ENCODE measurements at places on chromosomes 1 and 21.

DNA sequence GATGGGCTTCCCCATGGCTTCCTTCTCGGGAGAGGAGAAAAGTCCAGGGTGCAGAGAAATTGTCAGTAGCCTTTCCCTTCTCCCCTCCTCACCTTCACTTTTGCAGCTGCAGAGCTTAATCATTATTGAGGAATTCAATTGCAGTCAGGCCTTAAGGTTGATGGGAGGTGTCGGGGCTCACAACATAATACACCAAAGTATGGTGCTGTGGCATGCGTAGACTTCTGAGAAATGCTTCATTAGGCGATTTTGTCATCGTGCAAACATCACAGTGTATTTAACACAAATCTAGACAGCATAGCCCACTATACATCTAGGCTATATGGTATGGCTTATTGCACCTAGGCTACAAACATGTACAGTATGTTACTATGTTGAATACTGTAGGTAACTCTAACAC is 100.2 kb upstream of the PPM1J start:
- no peak for DNase-seq

- no peak for DNase-seq
Observed at GRCh38 chr1:69491416-69491815, 76.3 kb upstream of the LRRC7 start.

DNA sequence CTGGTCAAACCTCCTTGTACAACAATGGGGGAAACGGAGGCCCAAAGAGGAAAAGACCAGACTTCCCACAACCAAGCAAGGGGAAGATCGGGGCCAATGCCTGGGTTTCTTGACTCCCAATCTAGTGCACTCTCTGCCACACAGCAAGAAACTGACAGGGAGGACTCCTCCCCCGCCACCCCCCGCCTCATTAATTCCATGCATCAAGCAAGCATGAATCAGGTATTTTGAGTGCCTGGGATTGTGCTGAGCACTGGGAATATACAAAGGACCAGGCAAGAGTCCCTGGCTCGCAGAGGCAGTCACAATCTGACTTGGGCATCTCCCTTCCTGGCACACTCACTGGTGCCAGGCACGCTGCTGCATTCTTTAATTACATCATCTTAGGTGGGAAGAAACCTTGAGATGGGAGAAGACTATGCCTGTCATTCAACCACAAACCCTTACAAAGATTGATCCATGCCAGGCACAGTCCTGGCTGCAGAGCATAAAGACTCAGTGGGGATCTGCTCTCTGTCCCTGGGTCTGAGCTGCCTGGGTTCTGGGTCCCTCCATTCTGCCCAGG is 4.4 kb upstream of the KCNC4 start:
- DNase-seq, result no peak

- DNase-seq, result no peak
Observed at GRCh38 chr1:89287181-89288050, 14.8 kb upstream of the GBP5 start.

DNA sequence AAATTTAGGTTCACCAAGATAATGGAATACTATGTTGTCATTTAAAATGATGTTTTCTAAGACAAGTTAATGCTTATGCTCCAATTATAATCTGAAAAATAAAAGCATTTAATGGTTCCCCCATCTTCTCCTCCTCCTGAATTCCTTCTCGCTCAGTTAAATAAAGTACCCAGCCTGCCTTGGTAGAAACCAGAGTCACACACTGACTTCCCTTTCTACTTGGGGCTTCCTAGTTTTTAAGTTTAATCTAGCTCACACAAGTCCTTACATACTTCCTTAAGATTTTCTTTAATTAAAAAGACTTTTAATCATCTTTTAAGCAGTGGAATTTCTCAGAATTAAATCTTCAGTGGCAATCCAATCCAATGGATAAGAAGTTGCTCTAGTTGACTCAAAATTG is 32.9 kb downstream of the CD58 start:
- no peak for DNase-seq

GRCh38 chr1:14741082-14741481 is 142.6 kb downstream of the KAZN start:
- DNase-seq, result no peak

- no peak for DNase-seq
Observed at GRCh38 chr1:241999026-241999425, at the start of gene MAP1LC3C. Gene MAP1LC3C (minus strand): TSS chr1:241999098. CDS start chr1:241999008, 90 bp downstream.

DNA sequence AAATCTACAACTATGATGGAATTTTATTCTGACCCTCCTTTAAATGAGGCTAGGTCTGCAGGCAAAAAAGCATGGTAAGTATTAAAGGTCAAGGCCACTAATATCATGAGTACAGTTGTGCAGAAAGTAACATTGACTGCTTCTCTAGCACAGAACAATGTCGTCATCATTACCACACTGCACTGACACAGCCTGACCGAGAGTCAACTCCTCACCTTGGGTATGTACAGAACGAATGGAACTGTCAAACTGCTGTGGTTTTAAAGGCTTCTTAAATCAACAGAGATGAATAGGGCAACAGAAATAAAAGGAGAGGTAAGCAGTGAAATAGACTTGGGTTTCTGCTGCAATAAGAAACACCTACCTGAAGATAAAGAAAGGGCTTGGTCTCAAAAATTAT is 88.8 kb downstream of the TBX15 start:
- DNase-seq, result no peak

DNA sequence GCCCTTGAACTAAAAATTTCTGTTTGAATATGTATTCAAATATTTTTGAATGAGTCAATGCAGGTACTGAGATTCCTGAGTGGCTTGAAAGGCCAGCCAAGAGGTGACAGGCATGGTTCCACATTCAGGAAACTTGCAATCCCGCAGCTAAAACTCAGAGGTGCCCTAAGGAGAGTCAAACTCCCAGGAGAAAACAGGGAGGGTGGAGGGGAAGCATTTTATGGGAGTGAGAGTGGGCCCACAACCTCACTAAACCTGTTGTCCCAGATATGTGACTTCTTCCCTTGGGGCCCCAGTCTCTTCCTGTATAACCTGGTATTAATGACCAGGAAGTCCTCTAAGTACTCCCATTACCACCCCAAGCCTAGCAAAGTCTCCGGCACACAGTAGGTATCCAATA is 189.6 kb downstream of the PLPP3 start:
- DNase-seq, result no peak

DNA sequence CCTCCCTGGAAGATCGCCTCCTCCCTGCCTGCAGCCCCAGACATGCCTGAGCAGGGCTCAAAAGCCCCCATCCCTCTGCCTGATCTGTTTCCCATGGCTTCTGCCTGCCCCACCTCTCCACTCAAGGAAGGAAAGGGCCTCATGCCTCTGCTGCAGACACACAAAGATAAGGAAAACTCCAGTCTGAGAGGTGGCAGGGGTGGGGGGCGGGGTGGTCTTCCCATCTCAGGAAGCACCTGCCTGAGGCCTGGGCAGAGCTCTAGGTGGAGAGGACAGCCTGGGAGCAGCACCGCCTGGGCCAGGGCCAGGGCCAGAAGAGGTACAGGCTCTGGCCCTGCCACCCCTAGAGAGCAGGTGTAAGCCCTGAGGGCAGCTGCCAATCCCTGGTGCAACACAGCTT is 4.1 kb upstream of the GJB3 start:
- no peak for DNase-seq

DNA sequence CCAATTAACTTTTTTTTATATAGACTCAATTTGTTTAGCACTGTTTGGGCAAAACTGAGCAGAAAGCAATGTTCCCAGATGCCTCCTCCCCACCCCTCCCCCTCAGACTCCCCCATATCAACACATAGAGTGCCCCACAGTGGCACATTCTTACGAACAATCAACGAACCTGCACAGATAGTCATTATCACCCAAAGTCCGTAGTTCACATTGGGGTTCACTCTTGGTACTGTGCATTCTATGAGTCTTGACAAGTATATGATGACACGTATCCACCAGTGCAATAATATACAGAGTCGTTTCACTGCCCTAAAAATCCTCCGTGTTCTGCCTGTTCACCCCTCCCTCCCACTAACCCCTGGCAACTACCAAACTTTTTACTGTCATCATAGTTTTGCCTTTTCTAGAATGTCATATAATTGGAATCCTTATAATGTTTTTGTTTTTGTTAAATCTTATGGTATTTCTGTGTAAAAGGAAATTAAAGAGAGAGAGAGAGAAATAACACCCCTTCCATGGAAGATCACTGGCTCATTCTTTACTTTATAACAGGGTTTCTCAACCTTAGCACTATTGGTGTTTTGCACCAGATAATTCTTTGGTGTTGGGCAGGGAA is 37.2 kb upstream of the HNRNPU start:
- DNase-seq, result no peak

GRCh38 chr21:16502273-16502672 is 772.5 kb downstream of the USP25 start:
- no peak for DNase-seq

DNA sequence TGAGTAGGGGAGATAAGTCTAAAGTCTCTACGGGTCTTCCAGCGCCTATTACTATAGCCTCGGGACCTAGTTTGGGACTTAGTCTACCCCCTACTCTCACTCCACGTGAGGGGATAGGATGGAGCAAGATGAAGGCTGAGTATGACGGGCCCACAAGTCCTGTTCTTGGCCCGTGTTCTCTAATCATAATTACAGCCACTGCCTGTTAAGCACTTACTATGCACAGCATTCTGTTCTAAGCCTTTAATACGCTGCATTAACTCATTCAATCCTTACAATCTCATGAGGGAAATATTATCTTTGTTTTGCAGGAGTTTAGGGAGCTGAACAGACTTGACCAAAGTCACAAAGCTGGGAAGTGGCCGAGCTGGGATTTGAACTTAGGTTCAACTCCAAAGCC is 23.9 kb upstream of the EPB41 start:
- no peak for DNase-seq

GRCh38 chr1:196409586-196409985 is 198.7 kb downstream of the KCNT2 start:
- no peak for DNase-seq

DNA sequence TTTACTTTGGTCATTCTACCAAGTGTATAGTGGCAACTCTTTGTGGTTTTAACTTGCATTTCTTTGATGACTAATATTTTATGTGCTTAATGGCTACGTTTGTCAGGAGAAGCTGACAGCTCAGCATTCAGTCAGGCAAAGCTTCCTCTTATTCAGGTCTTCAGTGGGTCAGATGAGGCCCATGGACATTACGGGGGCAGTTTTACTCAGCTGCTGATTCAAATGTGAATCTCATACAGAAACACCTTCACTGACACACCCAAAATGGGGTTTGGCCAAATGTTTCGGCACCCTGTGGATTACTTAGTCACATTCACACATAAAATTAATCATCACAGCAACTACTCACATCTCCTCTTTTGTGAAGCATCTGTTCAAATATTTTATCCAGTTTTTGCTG is 104.9 kb upstream of the PLD5 start:
- no peak for DNase-seq

DNA sequence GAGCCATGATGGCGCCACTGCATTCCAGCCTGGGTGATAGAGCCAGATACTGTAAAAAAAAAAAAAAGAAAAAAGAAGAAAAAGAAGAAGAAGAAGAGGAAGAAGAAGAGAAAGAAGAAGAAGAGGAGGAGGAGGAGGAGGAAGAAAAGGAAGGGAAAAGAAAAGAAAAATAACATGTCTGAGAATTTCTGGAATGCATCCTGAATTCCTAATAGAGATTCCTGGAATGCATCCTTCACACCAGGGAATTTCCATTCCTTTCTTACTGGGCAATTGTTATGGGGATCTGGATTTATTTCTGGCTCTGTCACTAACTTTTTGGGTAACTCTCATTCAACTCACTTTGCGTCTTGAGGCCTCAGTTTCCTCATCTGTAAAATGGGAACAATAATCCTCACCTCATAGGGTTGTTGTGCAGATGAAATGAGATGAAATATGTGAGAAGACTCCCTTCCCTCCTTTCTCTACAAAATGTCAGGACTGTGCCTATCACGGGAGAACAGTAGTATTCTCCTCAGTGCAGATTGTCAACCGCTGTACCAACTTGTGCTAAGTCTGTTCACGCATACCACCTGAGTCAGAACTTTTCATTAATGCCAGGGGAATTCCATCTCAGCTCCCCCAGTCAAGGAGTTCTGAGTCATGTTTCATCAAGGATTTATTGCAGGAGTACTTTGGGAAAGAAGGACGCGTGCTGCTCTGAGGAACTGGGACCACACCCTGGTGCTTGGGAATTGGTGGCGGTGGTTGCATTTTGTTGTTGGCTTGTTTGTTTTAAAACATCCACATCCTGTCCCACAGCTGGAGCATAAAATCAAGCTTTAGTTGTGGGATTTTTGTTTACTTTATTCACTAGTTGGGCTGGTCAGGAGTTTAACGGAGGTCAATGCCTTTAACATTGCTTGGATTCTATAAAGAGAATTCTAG is 42.4 kb upstream of the ROR1 start:
- DNase-seq, result no peak

- DNase-seq, result no peak
Observed at GRCh38 chr1:57945045-57945444, 521.2 kb upstream of the DAB1 start.

- no peak for DNase-seq
Observed at GRCh38 chr21:16072737-16073136, 343.0 kb downstream of the USP25 start.

- no peak for DNase-seq
Observed at GRCh38 chr21:21003701-21004100, 5.5 kb downstream of the NCAM2 start.

DNA sequence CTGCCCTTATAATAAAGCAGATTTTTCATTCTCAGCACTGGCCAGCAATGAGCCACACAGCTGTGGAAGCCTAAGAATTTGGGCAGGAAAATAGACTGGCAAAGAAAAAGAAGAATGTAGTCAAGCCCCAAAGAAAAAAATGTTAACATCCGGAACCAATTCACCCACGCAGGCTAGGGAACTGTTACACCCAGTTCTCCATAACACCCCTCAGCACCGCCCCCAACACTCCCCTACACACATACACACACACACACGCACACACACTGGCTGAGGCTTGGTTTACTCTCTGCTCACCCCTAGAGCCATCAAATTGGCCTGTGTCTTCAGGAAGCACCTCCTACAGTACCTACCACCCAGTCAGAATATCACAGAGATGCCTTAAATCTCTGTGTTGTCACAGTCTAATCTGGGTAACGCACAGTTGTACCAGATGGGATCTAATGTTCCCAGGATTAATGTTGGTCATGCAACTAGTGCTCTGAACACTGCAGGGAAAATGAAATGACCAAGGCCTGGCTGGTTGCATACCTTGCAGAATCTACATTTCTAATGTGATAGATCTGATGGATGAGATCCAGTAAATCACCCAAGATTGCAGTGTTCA is 14.5 kb downstream of the TBX15 start:
- no peak for DNase-seq

DNA sequence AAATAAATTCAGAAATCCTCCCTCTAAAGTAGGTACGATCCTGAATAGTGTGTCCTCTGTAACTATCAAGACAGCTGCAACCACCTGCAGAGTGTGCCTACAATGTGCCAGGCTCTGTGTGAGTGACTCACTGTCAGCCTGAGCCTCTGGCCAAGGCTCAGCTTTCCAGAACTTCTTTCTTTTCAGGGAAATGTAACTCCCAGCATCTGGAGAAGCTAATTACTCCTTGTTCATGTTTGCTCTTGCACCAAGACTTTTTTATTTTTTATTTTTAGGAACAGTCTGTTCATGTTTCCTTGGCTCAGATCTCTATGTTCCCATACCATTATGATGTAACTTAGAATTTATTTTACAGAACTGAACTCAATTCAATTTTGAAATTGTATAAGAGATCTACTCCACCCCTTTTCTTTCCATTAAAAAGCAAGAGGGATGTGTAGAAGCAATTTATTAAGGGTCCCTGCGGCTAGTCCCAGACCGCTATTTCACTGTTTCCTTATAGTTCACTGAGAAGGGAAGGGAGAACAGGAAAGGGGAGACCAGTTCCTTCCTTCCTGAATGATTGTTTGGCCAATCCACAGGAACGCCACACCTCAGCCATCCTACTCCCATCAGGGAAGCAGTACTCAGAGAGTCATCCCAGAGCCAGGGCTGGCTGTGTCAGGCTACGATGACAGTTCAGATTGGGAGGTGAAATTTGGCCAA is 112.4 kb upstream of the ZNF648 start:
- no peak for DNase-seq
